Activated B cell treated with CpG ODN at 0.5 μM for 24 hours (primary cell): ENCODE measurements at places on chromosomes 2 and 18. TPM values are rescaled to one million over a fixed set of nuclear protein-coding genes. Genes with fewer than 3 reads are reported as not detected.
A peak's percentile ranks its signal among the peaks of the same experiment; 100 is the strongest.

The MAL gene
- total RNA-seq: not detected in 2 replicates

The PXDN gene
- total RNA-seq: 1.1 and 1.4 TPM in 2 replicates

The C2orf74 gene
- total RNA-seq: 6.0 and 7.6 TPM in 2 replicates

The SLC9A4 gene
- 0.05 and 0.11 TPM in 2 replicates for total RNA-seq

The DPY30 gene
- 36.2 and 37.6 TPM in 2 replicates for total RNA-seq

The CRYBA2 gene
- total RNA-seq: not detected in 2 replicates

The SP140 gene
- 295 and 330 TPM in 2 replicates for total RNA-seq

The ABCG5 gene
- total RNA-seq: not detected in 2 replicates

The XIRP2 gene
- total RNA-seq: not detected in 2 replicates

The AQP12B gene
- not detected in 2 replicates for total RNA-seq

The PLA2R1 gene
- total RNA-seq: not detected in 2 replicates

The GAREM2 gene
- 2.2 and 3.1 TPM in 2 replicates for total RNA-seq

DNA sequence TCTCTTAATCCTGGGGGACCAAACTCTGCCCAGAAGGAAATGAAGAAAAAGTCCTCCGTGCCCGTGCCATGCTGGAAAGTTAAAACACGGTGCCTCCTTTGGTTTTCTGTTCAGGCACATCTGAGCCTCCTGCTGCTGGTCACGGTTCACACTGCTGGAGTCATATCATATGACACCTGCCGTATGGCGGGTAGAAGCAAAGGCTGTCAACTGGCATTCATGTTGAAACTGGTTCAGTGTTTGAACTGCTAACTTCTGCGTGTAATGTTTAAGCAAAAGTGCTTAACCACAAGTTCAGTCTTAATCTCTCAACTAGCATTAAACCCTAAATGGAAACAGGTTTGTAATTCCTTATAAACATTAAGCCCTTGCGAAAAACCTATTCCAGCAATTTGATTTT is 3.1 kb downstream of the STK39 start:
- no peak for DNase-seq
- no peaks in the 10 kb centered on the region for H3K27me3 ChIP-seq
- peak overlapping the region; percentile 30 for H3K4me3 ChIP-seq
- peaks cover 31% of the 10 kb centered on the region for H3K4me1 ChIP-seq

DNA sequence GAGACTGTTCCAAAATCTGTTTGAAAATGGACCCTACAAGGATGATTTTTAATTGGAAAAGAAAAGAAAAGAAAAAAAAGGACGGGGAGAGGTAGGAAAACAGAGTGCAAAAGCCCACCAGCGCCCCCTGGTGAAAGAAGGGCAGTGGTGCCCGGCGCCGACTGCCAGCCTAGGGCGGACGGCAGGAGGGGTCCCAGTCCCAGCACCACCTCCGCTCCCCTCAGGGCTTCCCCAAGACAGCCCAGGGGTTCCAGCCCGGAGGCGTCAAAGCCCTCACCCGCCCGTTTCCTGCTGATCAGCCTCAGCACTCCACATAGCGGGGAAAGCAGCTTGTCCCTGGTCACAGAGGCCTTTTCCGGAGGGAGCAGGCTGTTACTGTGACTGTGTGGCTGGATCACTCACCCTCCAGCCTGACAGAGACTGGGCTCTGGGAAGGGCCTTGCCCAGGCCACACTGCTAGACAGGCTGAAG is 213.9 kb downstream of the TFCP2L1 start:
- H3K27me3 ChIP-seq: peaks cover 20% of the 10 kb centered on the region
- no peaks in the 10 kb centered on the region for H3K36me3 ChIP-seq
- no peak overlapping the region for H3K27ac ChIP-seq
- DNase-seq: no peak
- no peak overlapping the region for H3K4me3 ChIP-seq

- no peaks in the 10 kb centered on the region for H3K27me3 ChIP-seq
- H3K27ac ChIP-seq: no peak overlapping the region
- H3K36me3 ChIP-seq: peaks cover 82% of the 10 kb centered on the region
- DNase-seq: no peak
These were observed 43.6 kb downstream of the POLR1A start for GRCh38 chr2:86062043-86062442.

- H3K4me1 ChIP-seq: no peaks in the 10 kb centered on the region
- DNase-seq: no peak
These were observed 889.1 kb upstream of the GCFC2 start for GRCh38 chr2:76599732-76600368.

DNA sequence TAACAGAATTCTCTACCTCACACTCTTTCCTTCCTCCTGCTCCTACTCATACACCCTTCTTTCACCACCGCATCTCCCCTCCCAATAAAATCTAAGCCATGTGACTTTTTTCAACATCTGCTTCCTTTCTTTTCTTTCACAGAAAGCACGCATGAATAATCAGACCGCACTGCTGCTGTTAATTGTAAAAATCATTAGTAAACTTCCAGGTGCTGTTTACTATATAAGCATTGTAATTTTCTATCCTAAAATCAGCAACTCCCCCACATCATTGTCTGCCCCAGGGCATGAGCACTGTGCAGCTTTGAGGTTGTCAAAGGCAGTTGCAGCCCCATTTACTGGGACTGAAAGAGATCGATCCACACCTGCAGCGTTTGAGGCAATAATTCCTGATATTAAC is 782.6 kb upstream of the ID2 start:
- H3K4me3 ChIP-seq: no peak overlapping the region
- DNase-seq: no peak
- peaks cover 12% of the 10 kb centered on the region for H3K4me1 ChIP-seq
- H3K27me3 ChIP-seq: peaks cover 16% of the 10 kb centered on the region
- H3K27ac ChIP-seq: no peak overlapping the region

GRCh38 chr2:225011585-225011984 is 30.7 kb downstream of the DOCK10 start:
- H3K4me1 ChIP-seq: peaks cover 55% of the 10 kb centered on the region
- DNase-seq: no peak
- H3K27ac ChIP-seq: no peak overlapping the region
- no peak overlapping the region for H3K4me3 ChIP-seq
- H3K27me3 ChIP-seq: no peaks in the 10 kb centered on the region
- no peaks in the 10 kb centered on the region for H3K36me3 ChIP-seq

GRCh38 chr18:7872569-7872968 is 305.5 kb downstream of the PTPRM start:
- no peaks in the 10 kb centered on the region for H3K4me1 ChIP-seq
- no peaks in the 10 kb centered on the region for H3K27me3 ChIP-seq
- no peak for DNase-seq
- H3K36me3 ChIP-seq: no peaks in the 10 kb centered on the region
- no peak overlapping the region for H3K4me3 ChIP-seq

GRCh38 chr2:141513853-141514252 is 617.0 kb downstream of the LRP1B start:
- H3K36me3 ChIP-seq: no peaks in the 10 kb centered on the region
- H3K27ac ChIP-seq: no peak overlapping the region
- no peak for DNase-seq
- peaks cover under 1% of the 10 kb centered on the region for H3K4me1 ChIP-seq
- no peaks in the 10 kb centered on the region for H3K27me3 ChIP-seq

GRCh38 chr2:173463846-173464245 is 109.2 kb downstream of the CDCA7 start:
- H3K36me3 ChIP-seq: no peaks in the 10 kb centered on the region
- H3K4me1 ChIP-seq: no peaks in the 10 kb centered on the region
- H3K27me3 ChIP-seq: peaks cover 23% of the 10 kb centered on the region
- DNase-seq: no peak

GRCh38 chr2:181784556-181784955 is 104.2 kb upstream of the NEUROD1 start:
- DNase-seq: no peak
- no peaks in the 10 kb centered on the region for H3K4me1 ChIP-seq
- no peak overlapping the region for H3K27ac ChIP-seq
- no peaks in the 10 kb centered on the region for H3K36me3 ChIP-seq
- no peak overlapping the region for H3K4me3 ChIP-seq

GRCh38 chr2:197908990-197909776 is 104.8 kb downstream of the PLCL1 start:
- H3K4me3 ChIP-seq: no peak overlapping the region
- no peaks in the 10 kb centered on the region for H3K36me3 ChIP-seq
- no peak for DNase-seq
- H3K4me1 ChIP-seq: no peaks in the 10 kb centered on the region
- no peak overlapping the region for H3K27ac ChIP-seq

DNA sequence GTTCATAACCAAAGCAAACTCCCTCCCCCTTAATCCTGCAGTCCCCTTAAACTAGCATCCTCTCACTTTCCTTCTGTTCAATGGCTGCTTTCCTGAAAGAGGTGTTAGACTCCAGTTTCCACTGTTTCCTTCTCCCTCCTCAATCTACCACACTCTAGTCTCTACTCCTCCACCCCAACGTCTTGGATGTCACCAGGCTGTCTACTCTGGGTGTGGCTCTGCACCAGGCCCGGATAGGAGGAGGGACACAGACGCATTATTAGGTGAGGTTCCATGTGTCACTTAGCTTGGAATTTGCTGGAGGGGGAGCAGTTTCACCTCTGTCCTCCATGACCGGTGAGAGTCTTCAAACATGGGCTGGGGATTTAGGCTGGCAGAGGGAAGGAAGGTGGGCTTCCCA is 61.3 kb downstream of the MTHFD2 start:
- H3K4me1 ChIP-seq: no peaks in the 10 kb centered on the region
- no peaks in the 10 kb centered on the region for H3K27me3 ChIP-seq
- H3K4me3 ChIP-seq: no peak overlapping the region
- no peak for DNase-seq
- no peak overlapping the region for H3K27ac ChIP-seq
- peaks cover 3% of the 10 kb centered on the region for H3K36me3 ChIP-seq

DNA sequence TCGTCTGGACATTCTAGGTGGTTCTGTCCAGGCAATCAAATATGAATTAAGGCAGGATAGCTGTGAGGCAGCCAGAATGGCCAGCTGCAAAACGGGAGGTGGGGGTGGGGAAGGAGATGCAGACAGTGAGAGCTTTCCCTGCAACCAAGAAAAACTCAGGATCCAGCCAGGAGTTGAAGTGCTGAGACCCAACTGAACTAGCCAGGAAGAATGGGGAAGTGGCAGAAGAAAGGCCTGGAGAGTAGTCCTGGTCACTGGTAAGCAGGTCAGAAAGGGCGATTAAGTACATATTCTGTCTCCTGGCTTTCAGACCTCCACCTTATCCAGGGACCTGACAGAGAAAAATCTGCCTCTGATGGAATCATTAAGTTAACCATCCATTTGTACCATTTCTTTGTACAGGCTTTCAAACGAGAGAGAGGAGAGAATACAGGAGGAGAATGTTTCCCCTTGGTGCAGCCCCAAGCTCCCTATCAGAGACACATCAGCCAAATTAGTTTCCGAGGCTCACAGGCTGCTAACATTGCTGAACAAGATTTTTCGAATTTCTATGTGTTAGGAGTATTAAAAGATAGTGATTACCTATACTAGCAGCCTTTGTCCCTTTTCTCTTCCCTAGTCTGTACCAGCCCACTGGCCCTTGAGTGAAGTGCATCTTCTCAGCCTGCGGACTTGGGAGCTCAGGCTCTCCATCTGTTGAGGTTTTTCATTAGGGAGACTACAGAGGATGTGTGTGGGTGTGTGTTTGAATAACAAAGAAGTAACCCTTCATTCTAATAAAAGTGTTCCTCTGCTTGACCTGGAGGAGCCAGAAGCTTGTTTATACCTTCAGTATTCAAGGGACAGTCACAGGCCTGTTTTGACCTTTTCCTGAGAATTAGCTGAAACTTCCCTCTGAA is 12.5 kb upstream of the HOXD1 start:
- no peak overlapping the region for H3K4me3 ChIP-seq
- peaks cover 75% of the 10 kb centered on the region for H3K27me3 ChIP-seq
- no peak overlapping the region for H3K27ac ChIP-seq
- H3K4me1 ChIP-seq: peaks cover 9% of the 10 kb centered on the region

DNA sequence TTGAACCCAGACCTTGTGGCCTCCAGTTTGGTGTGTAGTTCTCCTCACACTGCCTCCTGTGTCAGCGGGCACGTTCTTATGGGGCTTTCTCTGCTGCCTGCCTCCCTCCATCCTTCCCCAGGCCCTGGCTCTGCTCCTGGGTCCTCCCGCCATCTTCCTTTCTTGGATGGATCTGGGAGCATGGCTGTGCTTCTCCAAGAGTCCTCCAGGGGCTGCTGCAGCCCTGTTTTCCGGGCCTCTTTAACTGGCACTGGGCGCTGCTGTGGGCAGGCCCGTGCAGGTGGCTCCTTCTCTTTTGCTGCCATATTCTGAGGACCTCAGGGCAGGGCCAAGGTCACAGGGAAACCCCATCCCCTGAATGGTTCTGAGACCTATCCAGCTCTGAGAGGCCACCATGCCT is 17.8 kb downstream of the THNSL2 start:
- H3K27me3 ChIP-seq: peaks cover 17% of the 10 kb centered on the region
- no peak for DNase-seq

GRCh38 chr18:10038268-10038667 is 124.5 kb downstream of the VAPA start:
- peaks cover 4% of the 10 kb centered on the region for H3K4me1 ChIP-seq
- DNase-seq: no peak
- no peak overlapping the region for H3K27ac ChIP-seq
- H3K36me3 ChIP-seq: peaks cover 3% of the 10 kb centered on the region
- H3K27me3 ChIP-seq: peaks cover 2% of the 10 kb centered on the region
- no peak overlapping the region for H3K4me3 ChIP-seq

DNA sequence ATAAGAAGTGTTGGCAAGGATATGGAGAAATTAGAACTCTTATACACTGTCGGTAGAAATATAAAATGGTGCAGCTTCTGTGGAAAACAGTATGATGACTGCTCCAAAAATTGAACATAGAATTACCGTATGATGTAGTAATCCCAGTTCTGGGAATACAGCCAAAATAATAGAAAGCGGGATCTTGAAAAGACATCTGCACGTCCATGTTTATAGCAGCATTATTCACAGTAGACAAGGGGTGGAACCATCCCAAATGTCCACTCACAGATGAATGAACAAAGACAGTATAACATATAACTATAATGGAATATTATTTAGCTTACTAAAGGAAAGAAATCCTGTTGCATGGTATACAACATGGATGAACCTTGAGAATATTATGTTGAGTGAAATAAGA is 257.7 kb downstream of the TDRD15 start:
- H3K4me1 ChIP-seq: no peaks in the 10 kb centered on the region
- no peaks in the 10 kb centered on the region for H3K36me3 ChIP-seq
- no peak overlapping the region for H3K4me3 ChIP-seq
- H3K27me3 ChIP-seq: no peaks in the 10 kb centered on the region
- no peak overlapping the region for H3K27ac ChIP-seq
- DNase-seq: no peak

GRCh38 chr2:231124838-231125568 is at the start of gene HTR2B:
TSS of gene HTR2B (minus strand) at chr2:231125042. CDS start at chr2:231123764, 1,278 bp downstream.
- peaks cover 4% of the 10 kb centered on the region for H3K36me3 ChIP-seq
- H3K27me3 ChIP-seq: no peaks in the 10 kb centered on the region
- H3K27ac ChIP-seq: no peak within 1 kb of the TSS
- H3K4me3 ChIP-seq: no peak within 1 kb of the TSS

- DNase-seq: no peak
- no peak overlapping the region for H3K27ac ChIP-seq
- H3K36me3 ChIP-seq: no peaks in the 10 kb centered on the region
- H3K4me1 ChIP-seq: no peaks in the 10 kb centered on the region
- no peak overlapping the region for H3K4me3 ChIP-seq
- H3K27me3 ChIP-seq: no peaks in the 10 kb centered on the region
These were observed 215.3 kb upstream of the GULP1 start for GRCh38 chr2:188076149-188077056.

DNA sequence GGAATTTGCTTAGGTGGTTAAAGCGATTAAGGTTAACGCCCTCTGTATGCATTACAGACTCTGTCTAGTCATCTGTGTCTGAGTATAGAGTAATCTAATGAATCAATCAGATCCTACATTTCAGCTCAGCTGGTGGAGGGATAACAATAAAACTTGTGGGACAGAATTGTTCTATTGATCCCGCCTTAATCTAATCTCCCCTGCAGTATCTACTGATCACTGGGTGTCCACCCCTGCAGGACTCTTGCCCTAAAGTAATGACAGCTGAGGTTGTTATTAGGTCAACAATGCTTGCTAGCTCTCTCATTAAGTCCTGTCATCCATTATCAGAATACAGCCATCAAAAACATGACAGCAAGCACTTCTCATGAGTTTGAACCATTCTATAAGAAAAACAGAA is 462.6 kb upstream of the TMEFF2 start:
- no peak overlapping the region for H3K4me3 ChIP-seq
- H3K36me3 ChIP-seq: no peaks in the 10 kb centered on the region
- H3K27ac ChIP-seq: no peak overlapping the region
- H3K4me1 ChIP-seq: no peaks in the 10 kb centered on the region
- no peak for DNase-seq
